ENCODE measurements at places on chromosomes 2 and 18.

GRCh38 chr2:28824207-28824606 lies 13.6 kb downstream of the SPDYA start:
- no peak for DNase-seq

DNA sequence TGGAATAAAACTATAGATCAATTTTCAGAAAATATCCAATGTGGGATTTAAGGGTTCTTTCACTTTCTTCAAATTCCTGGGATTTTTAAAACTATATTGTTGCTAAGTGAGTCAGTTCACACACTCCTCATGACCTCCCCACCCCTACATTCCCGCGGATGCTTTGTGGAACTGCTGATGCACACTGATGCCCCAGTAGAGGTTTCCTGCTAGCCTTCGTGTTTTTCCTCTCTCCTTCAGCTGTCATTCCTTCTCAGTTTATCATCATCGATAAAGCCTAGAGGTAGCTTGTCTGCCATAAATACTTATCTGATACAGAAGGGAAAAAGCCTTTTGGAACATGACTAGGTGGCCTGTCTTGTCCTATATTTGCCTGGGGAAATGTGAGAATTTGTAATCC lies 67.4 kb upstream of the GALNT5 start:
- DNase-seq = no peak

DNA sequence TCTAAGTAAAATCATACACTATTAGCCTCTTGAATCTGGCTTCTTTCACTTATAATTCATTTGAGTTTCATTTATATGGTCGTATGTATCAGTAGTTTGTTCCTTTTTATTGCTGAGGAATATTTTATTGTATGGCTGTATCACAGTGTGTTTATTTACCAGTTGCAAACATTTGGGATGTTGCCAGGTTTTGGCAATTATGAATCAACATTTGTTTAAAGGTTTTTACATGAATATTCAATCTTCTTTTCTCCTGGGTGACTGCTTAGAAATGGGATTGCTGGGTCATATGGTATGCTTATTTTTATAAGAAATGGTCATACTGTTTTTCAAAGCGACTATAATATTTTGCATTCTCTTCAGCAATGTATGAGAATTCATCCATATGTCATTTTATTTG lies 107.9 kb downstream of the PMAIP1 start:
- no peak for DNase-seq

GRCh38 chr2:119175517-119175916 lies 17.0 kb upstream of the C1QL2 start:
- no peak for DNase-seq

DNA sequence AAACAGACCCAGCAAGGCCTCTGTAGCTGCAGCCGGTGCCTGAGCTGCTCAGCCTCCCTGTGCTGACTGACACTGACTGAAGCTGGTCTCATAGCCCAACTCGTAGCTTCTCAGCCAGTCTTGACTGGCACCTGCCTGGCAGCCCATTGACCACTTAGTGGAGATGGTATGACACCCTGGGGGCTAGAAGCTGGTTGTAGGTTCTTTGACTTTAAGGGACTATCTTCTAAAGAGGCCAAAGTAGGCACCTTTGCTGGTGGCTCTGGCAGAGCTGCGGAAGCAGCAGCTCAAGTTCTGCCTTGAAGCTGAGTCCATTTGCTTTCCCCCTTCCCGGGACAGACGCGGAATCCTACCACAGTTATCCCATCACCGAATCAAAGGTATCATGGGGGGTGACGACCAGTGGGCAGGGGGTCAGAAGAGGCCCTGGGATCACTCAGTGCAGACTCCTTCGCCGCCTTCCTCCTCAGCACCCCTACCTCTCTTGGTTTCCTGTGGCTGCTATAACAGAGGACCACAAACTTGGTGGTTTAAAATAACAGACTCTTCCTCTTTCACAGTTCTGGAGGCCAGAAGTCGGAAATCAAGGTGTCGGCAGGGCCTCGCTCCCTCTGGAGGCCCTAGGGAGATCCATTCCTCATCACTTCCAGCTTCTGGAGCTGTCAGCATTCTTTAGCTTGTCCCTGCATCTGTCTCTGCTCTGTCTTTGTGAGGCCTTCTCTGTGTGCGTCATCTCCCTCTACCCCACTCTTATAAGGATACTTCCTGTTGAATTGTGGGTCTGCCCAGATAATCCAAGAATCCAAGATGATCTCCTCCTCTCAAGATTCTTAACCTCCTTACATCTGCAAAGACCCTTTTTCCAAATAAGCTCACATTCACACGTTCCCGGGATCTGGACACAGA lies 13.7 kb upstream of the FOSL2 start:
- DNase-seq = no peak

DNA sequence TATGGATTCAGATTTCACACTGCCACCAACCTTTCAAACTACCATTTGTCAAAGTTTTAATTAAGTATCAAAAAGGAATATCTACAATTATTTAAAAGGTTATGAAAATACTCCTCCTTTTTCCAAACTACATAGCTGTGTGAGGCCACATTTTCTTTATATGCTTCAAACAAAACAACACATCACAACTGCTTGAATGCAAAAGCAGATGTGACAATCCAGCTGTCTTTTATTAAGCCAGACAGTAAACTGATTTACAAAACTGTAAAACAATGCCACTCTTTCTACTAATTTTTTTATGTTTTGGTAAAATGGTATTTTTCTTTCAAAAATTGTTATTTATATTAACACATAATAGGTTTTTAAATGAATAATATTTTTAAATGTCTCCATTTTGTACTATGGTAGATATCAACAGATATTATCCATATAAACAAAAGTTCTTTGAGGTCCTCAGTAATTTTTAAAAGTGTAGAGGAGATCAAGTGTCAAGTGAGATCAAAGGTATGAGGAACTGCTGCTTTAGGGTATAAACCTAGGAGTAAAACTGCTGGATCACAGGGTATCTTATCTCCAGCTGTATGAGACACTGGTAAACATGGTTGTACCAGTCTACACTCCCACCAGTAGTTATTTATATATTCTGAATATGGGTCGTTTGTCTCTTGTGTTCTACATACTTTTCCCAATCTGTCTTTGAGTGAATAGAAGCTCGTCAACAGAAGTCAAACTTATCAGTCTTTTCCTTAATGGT lies 68.8 kb upstream of the SERTAD2 start:
- DNase-seq = no peak

- no peak for DNase-seq
These were observed 254.8 kb downstream of the TGIF1 start for GRCh38 chr18:3704556-3705344.

DNA sequence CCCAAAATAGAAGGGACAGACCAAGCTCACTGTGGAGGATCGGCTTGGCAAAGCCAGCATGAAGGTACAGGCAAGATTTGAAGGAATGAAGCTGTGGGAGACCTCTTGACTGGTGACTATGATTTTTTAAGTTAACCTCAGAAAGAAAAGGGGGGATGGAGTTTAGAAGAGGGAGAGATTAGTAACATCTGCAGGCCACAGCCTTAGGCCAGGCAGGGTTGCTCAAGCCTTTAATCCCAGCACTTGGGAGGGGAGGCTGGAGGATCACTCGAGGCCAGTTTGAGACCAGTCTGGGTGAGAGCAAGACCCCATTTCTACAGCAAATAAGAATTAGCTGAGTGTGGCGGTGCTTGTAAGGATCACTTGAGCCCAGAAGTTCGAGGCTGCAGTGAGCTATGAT lies 46.6 kb downstream of the ZNF532 start:
- no peak for DNase-seq

DNA sequence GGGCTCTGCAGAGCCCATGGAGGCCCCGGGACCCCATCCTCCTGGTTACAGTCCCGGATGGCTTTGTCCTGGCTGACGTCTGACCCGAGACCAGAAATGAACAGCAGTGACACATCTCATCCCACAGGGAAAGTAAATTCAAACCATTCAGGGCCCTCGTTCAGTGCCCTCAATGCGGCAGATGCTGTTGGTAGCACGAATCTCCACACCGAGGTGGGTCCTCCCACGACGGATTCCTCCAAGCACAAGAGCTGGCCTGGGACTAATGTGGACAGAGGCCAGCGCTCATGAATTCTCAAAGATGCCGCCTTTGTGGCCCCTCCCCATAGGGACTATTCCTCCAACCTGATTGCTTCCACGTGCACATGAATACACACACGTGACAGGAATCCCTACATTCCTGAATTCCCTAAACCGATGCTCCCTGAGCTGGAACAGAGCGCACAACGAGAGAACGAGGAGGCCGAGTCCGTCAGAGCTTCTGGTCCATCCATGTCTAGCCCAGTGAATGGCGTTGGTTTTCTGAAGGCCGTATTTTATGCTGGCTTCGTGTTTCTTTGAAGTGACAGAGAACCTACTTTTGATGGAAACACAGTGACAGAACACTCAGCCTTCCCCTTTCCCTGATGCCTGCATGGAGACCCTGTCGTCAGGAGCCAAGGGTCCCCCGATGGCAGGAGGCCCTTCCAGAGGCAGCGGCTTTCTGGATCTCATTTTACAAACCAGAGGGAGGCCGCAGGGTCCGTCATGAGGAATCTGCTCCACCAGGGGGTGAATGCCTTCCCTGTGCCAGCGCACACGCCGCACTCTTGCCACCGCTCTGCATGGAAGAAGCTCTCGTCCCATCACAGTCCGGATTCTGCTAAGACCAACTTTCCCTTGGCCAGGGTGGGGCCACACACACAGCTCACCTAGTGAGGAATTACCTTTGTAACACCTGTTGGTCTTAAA lies 64.3 kb upstream of the SNTG2 start:
- DNase-seq = no peak

DNA sequence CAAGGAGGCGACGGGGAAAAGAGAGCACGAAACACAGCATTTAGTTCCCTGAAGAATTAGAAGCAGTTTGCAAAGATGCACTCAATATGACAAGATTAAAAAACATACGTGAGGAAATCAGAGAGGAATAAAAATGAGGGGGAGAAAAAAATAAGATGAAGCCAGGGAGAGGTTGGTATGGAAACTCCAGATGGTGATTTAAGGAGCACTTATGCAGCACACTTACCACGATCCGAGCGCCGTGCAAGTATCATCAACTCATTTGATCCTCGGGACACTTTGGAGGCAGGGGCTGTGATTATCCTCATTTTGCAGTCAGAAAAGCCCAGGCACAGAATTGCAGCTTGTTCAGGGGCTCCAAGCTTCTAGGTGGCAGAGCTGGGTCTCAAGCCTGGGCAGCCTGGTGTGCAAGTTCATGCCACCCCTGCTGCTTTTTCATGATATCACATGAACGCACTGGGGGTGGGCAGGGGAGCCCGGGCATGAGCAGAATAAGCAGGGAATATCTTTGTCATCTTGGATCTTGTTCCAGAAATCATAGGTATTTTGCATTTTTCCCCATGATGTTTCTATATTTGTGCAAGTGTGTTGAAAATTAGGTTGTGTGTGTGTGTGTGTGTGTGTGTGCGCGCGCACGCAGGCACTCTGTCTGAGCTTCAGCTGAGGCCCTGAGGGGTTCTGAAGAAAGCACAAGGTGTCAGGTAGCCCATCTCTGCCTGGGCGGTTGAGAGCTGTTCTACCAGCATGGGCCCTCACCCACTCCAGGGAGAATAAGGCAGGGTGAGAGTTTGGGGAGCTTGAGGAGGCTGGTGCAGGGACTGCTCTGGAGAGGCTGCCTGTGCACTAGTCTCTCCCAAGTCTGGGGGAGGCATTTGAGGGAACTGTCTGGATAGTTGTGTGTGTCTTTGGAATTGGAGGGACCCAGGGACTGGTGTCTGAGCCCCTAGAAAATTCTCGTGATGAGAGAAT lies 25.0 kb upstream of the PDIA6 start:
- no peak for DNase-seq

GRCh38 chr2:172242961-172243360 lies 140.3 kb upstream of the DLX2 start:
- DNase-seq = no peak

DNA sequence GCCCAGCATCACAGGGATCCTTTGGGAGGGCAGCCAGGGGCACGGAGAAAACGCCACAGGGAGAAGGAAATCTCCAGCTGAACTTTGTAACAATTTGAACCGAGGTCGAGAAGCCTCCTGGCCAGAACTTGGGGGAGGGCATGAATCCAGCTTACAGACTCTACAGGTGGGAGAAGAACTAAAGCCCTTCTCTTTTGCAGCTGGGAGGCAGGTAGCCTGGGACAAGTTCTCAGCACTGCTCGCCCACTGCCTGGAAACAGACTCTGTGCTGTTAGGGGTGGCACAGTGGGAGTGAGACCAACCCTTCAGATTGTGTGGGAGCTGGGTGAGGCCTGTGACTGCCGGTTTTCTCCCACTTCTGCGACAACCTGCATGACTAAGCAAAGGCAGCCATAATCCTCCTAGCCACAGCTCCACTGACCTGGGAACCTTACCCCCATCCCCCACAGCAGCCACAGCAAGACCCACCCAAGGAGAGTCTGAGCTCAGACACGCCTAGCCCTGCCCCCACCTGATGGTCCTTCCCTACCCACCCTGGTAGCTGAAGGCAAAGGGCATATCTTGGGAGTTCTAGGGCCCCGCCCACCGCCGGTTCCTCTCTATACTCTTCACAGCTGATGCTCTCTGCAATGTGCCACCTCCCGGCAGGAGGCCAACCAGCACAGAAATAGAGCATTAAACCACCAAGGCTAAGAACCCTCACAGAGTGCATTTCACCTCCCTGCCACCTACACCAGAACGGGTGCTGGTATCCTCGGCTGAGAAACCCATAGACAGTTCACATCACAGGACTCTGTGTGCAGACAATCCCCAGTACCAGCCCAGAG lies 136.0 kb upstream of the SIX2 start:
- no peak for DNase-seq

DNA sequence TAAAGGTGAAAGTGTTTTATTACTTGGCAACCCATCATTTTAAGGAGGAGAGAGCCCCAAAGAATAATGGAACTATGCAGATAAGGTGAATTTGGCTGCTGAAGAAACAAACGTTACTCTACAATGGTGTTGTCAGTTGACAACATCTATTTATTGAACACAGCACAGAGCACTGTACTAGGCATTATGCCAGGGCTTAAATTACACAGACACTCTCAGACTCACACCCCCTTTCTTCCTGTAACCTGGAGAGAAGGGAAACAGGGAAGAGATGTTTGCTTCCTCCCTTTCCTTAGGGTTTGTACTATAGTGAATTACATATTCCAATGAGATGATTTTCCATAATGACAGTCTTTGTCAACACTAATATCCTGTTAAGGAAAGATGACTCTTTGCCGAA lies 94.0 kb upstream of the ATP5MC3 start:
- no peak for DNase-seq

GRCh38 chr2:147378403-147378802 lies 466.4 kb upstream of the ACVR2A start:
- DNase-seq = no peak
